RWPE2 (cell line): ENCODE measurements at places on chromosomes 1 and 21.

GRCh38 chr1:204408074-204408507 is 3.5 kb downstream of the PPP1R15B start:
- DNase-seq = no peak

DNA sequence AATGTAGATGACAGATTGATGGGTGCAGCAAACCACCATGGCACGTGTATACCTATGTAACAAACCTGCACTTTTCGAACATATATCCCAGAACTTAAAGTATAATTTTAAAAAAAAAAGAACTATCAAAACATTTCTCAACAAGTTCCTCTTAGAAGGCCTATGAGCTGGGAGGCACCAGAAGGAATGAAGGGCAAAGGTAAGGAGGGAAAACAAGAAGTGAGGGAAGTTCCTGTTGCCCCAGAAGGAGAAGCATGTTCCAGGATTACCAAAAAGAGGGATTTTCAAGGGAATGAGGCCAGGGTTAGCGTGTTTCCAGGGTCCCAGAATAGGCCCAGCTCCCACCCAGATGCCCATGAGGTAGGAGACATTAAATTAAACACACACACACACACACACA is 361.0 kb downstream of the SETD4 start:
- DNase-seq = no peak

DNA sequence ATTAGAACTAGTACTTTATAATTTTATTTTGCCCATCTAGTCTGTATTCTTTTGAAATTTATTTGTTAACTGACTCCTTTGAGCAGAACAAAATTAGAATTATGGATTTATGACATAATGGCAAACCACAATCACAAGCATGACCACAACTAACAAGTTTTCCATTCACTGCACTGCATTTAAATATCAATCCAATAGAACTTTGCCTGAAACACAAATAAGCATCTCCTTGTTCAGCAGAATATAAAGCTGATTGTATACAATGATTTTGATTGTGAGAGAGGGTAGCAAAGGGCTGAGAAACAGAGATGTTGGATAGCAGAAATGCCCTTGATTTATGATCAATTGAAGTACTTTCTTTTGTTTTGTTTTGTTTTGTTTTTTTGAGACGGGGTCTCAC is 495.5 kb upstream of the RGS18 start:
- DNase-seq = no peak

GRCh38 chr1:56811331-56811730 is 7.9 kb downstream of the FYB2 start:
- DNase-seq = no peak

GRCh38 chr1:200154069-200154767 is 126.7 kb downstream of the NR5A2 start:
- DNase-seq = no peak

GRCh38 chr1:84721152-84721551 is 30.9 kb upstream of the SSX2IP start:
- DNase-seq = no peak

DNA sequence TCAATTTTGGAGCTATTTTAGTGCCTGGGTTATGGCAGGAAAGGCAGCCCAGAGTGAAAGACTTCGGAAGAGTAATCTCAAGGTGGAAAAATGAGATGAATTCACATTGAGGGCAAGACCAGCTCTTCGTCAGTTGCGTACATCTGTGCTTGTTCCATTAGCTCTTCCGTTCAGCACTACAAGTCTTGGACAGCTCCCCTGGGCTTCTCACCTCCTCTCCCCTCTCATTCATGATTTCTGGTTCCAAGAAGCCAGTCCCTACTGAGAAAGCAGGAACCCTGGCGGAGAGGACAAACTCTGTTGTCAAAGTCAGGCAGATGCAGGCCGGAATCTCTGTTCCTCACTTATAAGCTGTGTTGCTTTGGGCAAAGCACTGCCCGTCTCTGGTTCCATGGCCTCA is 76.5 kb downstream of the ACTL8 start:
- no peak for DNase-seq

DNA sequence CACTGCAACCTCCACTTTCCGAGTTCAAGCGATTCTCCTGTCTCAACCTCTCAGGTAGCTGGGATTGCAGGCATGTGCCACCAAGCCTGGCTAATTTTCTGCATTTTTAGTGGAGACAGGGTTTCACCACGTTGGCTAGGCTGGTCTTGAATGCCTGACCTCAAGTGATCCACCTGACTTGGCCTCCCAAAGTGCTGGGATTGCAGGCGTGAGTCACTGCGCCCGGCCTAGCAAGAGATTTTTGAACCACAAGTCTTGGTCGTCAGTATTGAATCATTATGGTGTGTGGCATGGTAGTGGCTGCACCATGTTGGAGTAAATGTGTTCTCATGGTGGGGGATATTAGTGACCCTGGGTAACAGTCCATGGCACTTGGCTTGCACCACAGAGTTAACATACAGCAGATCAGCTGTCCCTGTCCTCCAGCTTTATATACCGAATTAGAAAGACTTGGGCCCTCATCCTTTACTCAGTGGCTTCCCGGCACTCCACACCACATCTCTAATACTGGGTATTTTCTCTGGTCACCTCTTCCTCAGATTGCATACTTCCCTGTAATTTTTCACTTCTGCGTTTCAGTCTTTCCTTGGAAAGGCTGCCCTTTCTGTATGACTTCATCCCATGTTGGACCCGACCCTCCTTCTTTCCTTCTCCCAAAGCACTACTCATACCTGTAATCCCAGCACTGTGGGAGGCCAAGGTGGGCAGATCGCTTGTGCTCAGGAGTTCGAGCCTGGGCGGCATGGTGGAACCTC is 25.1 kb downstream of the AK4 start:
- no peak for DNase-seq

DNA sequence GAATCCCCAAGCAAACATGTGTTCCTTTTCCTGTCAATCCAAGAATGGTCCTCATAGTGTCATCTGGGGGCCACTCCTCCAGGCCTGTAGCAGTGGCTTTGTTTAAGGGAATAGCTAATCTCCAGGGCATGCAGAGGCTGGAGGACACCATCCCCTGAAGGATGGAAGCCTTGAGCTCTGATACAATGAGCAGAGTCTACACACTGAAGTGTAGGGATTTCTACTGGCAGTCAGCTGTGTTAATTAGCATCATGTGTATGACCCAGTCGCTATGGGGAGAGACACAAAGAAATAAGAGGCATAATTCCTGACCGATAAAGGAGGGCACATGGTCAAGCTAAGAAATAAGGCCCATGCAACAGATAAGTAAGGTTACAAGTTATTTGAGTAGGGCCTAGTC is 29.1 kb downstream of the ANGEL2 start:
- no peak for DNase-seq

DNA sequence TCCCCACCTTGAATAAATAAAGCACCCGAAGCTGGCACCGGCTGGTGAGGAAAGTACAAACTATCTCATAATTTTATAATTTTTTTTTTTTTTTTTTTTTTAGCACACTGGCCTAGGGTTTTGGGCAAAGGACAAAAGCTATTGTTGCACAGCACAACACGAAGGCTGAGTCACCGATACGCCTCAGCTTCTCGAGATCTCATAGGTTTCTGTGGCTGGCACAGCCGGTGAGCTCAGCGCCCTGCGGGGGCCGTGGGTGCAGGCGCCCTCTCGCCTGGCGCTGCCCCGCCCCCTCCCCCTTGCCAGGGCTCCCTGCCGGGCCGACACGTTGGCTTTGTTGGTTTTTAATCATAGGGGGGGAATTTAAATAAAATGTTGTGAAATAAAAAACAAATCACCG is 17.2 kb downstream of the CASZ1 start:
- DNase-seq = no peak

- no peak for DNase-seq
These were observed 43.9 kb upstream of the SGIP1 start for GRCh38 chr1:66489972-66490601.

DNA sequence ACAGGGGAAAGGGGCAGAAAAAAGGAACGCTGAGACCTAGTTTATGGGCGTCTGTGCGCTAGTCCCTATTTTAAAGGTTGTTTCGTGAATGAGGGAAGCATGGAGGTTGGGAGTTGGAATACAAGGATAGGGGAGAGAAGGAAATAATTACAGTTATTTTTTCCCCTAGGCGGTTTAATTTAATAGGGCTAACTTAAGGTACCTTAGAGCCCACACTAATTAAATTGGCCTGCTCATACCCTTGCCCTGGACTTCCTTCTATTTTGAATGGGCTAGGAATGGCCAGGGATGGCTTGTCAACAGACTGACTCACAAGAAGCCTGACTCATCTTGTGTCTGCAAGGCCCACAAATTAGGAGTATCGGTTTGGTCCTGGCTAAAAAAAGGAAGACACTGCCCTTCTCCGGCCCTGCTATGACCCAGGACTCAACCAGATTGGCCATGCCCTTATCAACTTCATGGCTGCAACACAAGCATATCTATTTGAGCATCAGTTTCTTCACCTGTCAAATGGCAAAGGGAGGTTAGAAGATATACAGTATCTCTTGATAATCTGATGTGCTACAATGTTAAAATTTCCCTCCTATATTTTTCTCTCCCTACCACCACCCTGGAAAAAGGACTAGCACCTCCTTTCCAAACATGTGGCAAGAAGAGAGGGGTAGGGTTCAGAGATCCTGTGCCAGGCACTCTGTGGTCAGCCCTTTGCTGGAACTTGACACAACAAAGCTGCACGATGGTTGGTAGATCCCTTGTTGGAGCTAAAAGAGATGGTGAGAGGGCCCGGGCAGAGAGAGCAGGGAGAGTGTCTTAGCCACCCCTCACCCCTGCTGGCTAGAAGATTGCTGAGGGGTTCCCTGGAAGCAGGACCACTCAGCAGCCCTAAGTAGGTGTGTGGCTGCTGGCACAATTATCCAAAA is 2.2 kb upstream of the SSBP3 start:
- no peak for DNase-seq

DNA sequence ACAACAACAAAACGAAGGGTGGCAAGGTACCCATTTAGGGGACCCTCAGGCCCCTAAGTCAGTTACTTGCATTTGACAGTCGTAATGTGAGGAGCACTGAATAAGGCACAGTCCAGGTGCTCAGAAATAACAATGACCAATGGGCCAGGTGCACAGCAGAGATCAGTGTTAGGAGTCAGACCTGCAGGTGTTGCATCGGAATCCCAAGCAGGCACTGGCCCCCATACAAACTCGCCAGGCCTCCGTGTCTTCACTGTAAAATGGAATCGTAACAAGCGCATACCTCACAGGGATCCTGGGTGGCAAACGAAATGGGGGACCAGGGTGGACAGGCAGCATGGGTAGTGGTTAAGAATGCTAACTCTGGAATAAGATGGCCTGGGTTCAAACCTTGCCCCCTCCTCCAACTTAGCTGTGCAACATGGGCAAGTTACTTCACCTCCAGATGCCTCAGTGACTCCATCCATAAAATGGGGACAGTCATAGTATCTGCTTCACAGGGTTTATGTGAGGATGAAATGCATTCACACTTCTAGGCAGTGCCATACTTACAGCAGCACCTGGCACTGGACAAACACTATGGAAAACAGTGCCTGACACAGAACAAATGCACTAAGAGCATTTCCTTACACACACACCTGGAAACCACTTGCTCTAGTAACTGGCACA is 20.2 kb downstream of the RCAN1 start:
- no peak for DNase-seq

GRCh38 chr1:110040548-110040947 is 6.1 kb downstream of the STRIP1 start:
- no peak for DNase-seq

DNA sequence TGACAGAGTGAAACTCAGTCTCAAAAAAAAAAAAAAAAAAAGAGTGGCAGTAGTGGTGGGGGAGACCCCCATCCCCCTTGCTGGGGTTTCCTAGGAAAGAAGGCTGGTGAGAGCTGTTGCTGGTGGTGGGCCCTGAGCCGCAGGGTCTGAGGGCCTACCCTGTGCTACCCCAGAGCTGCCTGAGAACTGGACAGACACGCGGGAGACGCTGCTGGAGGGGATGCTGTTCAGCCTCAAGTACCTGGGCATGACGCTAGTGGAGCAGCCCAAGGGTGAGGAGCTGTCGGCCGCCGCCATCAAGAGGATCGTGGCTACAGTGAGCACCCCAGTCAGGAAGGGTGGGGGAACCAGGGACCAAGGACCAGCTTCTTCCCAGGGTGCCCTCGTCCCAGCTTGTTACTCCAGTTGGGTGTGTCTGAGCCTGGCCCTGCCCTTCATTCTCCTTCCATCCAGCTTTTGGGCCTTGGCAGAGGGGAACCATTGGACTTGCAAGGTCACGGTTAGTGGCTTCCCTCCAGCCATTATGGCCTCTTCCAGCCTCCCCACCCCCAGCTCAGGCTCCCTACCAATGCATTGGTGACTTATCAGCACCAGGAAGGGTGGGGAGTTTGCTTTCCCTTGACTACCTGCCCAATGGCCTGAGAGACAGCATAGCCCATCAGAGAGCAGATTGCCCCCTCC is 10.5 kb downstream of the LDLRAP1 start:
- DNase-seq = no peak

DNA sequence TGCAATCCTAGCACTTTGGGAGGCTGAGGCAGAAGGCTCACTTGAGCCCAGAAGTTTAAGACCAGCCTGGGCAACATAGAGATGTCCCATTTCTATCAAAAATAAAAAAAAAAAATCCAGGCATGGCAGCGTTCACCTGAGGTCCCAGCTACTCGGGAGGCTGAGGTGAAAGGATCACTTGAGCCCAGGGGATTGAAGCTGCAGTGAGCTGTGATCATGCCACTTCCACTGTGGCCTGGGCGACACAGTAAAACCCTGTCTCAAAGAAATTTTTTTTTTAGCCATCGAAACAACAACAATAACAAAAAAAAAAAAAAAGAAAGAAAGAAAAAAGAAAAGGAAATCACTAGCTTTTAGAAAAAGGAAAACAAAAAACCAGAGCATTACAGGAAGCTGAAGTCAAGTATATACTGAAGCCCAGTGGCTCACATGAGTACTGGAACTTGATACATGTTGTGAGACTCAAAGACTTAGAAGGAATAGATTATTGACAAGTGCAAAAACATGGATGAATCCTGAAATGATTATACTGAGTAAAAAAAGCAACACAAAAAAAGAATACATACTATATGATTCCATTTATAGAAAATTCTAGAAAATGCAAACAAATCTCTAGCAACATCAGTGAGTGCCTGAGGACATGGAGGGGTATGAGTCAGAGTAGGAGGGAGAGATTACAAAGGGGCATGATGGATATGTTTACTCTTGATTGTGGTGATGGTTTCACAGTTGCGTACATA is 6.1 kb upstream of the RABGAP1L start:
- no peak for DNase-seq

- no peak for DNase-seq
These were observed 223.2 kb downstream of the FOXD2 start for GRCh38 chr1:47661040-47661439.

DNA sequence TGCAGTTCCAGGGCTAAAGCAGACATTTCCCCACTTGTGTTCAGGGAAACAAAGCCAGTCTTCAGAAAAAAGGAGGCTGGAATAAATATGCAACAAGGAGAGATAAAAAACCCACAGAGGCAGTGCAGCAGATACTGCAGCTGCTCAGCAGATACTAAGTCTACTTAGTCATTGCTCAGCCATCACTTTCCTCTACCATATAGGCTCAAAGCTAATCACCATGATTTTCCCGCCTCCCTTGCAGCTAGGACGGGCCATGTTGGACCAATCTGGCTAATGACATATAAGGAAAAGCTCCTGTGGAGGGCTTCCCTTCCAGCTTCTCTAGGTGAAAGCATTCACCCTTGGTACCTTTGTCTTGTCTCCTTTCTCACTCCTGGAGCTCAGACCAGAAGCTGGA is 10.0 kb upstream of the EFHD2 start:
- no peak for DNase-seq
